OCI-M1 (cell line): ENCODE measurements at places on chromosomes 6 and 20.

GRCh38 chr6:111478064-111478476 lies 4.9 kb downstream of the REV3L start:
- DNase-seq = peak; percentile 48

DNA sequence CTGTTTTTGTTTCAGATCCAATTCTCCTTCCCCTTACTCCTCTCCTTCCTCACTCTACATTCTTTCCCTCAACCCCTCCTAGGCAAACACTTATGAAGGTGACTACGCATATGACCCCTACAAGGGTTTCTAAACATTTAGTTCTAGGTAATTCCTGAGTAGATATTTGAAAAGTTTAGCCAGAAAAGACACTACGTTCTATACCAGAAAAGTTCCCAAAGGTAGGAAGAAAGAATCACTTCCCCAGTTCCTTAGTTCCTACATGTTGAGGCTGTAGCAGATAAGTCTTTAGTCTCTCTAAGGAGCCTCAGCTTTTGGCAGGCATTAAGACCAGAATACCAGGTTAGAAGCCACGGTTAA lies 11.6 kb downstream of the POU3F2 start:
- no peak for DNase-seq

GRCh38 chr6:148037496-148037895 lies 305.1 kb upstream of the SASH1 start:
- DNase-seq = no peak

DNA sequence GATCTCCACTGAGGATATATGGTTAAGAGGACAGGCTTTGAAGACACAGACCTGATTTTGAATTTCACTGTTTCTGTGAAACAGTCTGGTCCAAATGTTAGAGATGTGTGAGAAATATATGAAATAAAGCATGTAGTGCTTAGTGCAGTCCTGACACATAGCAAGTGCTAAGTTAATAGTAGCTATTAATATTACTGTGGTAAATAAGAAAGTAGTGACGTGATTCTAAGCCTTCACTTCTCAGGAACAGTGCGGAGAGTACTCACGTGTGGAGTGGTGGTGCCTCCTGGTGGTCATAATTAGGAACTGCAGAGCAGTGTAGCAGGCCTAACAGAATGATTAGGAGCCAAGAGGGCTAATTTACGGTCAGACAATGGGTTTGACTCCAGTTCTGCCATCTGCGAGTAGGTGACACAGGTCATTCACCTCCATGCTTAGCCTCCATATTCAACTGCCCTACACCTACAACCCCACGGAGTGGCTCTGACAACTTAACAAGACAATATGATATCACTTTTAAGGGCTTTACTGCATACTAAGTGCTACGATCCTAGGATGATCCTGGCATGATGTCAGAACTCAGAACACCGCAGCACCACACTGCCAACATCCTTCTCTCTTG lies 106.2 kb downstream of the JPH2 start:
- peak; percentile 86 for DNase-seq

DNA sequence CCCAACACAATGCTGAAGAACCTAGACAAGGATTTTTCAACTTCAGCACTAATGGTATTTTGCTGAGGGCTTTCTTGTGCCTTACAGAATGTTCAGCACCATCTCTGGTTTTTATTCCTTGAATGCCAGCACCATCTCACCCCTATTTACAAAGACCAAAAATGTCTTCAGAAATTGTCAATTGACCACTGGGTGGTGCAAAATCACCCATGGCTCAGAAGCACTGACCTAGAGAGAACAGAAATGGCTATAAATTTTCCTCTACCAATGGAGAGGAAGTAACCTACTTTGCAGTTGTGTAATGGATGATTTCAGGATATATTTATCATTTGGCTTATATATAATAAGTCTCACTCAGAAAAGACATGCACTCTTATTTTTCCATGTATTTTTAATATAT lies 431.0 kb upstream of the IRAK1BP1 start:
- DNase-seq = peak; percentile 48

DNA sequence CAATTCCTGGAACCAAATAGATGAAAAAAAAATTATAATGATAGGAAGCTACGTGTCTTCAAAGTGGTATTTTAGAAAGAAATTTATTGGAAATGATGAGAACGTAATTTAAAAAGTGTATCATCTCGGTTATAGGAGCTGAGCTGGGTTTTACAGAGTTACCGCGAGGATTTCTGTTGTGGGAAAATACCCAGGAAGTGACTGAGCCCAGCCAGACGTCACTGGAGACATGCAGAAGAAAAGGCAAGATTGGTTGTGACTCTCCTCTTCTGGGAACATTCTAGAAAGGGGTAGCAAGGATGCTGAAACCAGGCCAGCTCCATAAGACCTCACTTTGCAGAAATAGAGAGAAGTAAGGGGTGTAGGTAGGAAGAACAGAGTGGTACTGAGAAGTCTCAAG lies 95.9 kb upstream of the ADGRF1 start:
- no peak for DNase-seq

GRCh38 chr6:21593927-21594415 lies 420 bp downstream of the SOX4 start:
- DNase-seq = no peak

GRCh38 chr20:38126932-38127621 lies 38.0 kb downstream of the TGM2 start:
- DNase-seq = peak; percentile 88
